Stimulated activated CD4-positive, alpha-beta T cell treated with anti-CD3 and anti-CD28 coated beads, Interleukin-12 subunit alpha, Interleukin-12 subunit beta, amount 100 ng/mL, for 4 hours (primary cell): ENCODE measurements at places on chromosomes 12 and 14.

GRCh38 chr14:40312296-40312695, 880.1 kb upstream of the FBXO33 start:
- no peak for DNase-seq

GRCh38 chr12:12378616-12379015, 21.7 kb downstream of the BORCS5 start:
- no peak for DNase-seq

DNA sequence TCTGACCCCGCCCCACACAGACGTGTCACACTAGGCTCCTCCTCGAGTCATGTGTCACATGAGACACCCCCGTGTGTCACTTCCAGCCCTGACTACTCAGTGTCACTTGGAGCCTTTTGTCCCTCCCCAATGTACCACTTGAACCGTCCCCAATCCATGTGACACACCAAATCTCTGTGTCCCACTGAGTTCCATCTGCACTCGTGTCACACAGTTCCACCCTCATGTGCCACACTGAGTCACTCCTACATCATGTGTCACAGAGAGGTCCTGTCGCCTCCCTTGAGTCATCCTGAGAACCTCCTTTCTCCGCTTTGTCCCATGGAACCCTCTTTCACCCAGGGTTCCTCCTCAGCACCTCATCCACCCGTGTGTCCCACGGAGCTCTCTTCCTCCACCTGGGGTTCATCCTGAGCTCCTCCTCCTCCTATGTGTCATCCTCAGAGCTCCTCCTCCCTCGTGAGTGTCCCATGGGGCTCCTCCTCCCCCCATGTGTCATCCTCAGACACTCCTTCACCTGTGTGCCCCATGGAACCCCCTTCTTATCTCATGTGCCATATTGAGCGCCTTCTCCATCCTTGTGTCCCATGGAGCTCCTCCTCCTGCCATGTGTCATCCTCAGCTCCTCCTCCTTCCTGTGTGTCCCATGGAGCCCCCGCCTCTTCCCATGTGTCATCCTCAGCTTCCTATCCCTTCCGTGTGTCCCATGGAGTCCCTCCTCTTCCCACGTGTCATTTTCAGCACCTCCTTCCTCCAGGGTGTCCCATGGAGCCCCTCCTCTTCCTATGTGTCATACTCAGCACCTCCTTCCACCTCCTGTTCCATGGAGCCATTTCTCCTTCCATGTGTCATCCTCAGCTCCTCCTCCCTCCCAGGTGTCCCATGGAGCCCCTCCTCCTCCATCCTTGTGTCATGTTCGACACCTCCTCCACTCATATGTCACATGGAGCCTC, 32.0 kb downstream of the RTL1 start:
- DNase-seq = no peak

DNA sequence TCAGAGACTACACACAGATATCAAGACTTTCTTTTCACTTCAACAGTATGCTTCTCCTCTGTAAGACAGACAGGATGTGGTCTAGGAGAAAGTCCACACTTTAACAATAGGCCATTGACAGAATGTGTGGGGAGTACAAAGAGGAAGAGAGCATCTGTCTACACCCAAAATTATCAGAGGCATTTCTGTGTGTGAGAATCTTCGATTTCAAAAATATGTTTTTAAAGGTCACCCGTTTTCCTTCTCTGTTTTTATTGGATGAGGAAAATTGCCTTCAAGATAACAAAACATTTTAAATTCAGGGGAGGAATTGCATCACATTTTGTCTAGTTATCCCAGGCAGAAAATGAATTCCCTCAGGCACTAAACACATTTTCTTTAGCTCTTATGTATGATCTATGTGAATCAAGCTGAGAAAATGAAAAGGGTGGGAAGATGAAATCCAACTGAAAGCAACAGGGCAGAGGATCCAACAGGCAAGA, 16.4 kb downstream of the NAV3 start:
- DNase-seq = no peak

DNA sequence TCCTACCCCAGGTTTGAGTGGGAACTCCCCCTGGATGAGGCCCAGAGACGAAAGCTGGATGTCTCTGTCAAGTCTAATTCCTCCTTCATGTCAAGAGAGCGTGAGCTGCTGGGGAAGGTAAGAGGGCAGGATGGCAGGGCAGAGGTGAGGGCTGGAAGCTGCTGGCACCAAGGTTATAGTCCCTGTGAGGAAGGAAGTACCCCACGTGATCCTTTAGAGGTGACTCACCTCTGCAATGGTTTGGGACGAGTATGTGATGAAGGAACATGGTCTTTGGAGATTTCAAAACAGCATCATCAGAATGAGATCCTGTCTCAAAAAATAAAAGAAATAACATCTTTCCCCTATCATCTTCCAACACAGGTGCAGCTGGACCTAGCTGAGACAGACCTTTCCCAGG, 9.2 kb upstream of the MYL6B start:
- no peak for DNase-seq

- DNase-seq = no peak
These were observed 444.0 kb upstream of the FLRT2 start for GRCh38 chr14:85085981-85086380.

- no peak for DNase-seq
These were observed 1.2 kb downstream of the TAPBPL start for GRCh38 chr12:6452944-6453630.

DNA sequence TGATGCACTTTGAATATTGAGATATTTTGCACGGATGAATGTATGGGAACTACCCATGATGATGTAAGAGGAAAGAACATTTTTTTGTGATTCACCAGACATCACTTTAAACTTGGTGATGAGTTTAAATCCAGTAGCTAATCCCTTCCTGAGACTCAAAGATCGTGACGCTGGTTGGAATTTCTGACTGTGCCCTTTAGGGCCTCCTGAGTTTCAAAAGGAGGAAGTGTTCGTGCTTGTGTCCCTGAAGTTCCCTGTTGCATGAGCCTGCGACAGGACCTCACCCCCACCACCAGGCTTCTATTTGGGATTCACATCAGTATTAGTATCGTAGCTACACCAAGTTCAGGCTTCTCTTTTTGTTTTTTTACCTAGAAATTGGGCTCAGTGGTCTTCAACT, 18.6 kb upstream of the RIN3 start:
- no peak for DNase-seq

GRCh38 chr12:74922117-74922516, 287.5 kb downstream of the KCNC2 start:
- no peak for DNase-seq

DNA sequence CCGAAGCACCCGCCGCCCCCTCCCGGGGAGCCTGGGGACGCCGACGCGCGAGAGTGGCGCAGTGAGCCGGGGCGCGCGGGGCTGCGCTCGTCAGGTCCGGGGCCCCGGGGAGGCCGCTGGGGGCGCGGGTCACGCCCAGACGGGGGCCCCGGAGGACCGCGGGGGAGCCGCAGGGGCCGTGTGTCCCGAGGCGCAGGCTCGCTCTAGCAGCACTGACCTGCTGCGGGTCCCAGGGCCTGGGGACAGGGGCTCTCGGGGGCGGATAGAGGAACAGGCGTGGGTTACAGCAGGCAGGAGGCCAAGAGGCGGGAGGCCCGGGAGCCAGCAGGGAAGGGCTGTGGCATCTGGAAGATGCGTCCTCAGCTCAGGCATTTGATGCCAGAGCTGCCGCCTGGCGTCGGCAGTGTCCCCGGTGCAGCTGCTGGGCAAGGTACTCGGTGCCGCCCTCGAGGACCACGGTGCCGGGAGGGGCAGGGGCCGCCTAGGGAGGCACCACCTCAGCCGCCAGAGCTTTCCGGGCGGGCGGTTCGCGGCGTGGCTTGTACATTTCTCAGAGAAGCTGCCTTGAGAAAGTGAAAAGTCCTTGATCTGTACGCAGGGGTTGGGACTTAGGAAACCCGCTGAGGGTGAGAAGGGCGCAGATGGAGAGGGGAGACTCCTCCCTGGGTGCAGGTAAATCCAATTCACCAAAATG, 1.2 kb downstream of the WNT5B start:
- DNase-seq = peak; percentile 15

- no peak for DNase-seq
These were observed 75.0 kb downstream of the KICS2 start for GRCh38 chr12:64147011-64147631.

DNA sequence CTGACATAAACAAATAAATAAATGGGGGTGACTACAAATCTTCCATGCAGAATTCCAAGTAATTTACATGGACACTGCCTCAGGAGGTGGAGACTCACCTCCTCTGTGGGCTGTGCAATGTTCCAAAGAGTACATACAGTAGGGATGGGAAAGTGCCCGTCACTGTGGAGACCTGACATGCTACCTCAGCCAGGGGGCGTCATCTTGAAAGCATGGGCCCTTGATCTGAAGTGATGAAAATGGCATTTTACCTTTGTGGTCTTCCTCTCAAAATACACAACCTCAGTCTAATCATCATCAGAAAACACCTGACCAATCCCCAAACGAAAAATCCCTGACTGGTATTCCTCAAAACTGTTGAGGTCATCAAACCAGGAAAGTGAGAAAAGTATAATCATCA, 48.4 kb downstream of the ANAPC7 start:
- no peak for DNase-seq

DNA sequence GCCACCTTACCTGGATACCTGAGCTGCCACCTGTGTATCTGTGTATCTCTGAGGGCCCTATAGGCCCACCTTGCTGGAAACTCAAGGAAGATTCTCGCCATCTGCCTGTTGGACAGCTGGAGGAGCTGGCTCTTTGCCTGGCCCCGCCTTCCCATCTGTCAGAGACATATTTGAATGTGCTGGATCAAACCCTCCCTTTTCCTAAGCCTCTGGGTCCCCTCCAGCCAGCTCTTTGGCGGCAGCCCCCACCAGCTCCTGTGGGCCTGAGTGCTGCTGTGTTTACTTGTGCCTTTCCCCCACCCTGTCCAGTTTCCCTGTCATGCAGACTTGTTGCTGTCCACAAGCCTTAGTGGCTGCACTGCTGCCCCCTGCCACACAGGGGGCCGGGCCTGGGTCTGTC, 55.9 kb upstream of the SRSF5 start:
- DNase-seq = no peak

DNA sequence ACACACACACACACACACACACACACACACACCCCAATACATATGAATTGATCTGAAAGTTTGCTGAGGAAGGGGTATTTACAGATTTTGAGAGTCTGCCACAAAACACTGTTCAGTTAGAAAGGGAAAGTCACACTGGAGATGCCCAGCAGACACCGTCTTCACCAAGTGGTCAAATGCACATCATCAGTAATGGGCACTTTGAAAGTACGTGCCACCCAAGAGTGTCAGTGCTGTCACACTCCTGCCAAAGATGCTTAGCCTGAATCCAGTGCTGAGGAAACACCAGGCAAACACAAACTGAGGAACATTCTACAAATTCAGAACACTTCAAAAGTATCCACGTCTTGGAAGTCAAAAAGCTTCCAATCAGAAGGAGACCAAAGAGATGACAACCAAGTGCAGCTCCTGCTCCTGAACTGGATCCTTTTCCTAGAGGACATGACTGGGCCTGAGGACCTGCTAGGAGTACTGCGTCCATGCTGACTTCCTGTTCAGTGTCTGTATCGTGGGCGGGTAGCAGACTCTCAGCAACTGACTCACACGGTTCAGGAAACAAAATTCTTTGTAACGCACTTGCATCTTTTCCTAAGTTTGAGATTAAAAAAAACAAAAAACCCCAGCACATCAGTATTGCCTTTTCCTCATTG, 18.6 kb downstream of the PSMC1 start:
- DNase-seq = peak; percentile 32

DNA sequence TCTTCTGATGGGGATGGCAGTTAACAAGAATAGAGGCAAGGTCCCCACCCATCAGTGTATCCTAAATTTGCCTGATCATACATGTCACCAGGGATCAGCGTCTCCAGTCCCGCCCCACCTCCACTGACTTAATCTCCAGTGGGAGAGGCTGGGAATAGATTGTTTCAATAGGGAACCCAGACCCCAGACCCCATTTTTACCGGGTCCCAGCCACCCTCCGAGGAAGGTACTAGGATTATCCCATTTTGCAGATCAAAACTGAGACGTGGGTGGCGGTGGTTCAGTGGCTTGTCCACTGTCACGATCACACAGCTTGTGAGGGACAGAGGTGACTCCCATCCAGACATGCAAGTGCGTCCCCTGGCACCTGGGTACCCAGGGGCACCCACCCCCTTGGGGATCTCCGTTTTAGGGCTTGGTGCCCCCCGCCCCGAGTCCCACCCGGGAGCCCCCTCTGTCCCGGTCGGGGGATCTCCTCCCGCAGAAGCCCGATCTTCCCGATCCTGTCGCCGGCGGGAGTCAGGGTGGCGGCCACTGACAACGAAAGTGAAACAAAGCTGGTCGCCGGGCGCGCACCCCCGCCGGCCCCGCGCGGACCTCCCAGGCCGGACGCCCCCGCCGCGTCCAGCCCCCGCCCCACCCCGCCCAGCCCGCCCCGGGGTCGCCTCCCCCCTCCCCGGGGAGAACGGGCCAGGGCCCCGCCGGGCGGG, 523 bp downstream of the WSB2 start:
- DNase-seq = no peak

DNA sequence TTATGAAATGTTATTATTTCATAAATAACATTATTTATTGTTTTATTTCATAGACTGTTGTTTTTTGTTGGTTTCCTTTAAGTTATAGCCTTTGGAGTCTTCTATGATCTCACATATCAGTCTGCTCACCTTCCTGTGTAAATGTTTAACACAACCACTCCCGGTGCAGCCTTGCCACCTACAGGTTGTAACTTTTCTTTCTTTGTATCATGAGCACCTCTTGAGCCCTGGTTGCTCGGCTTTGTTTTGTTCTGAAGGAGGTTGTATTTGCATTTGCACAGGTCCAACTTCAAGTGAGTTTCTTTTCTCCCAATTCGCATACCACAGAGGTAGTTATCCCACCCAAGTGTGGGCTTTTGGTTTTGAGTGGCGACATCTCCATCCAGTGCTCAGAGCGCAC, 121.4 kb downstream of the SLC15A4 start:
- DNase-seq = no peak

GRCh38 chr14:101957406-101958234, 6.8 kb upstream of the DYNC1H1 start:
- no peak for DNase-seq

GRCh38 chr12:33587354-33587753, 147.7 kb upstream of the SYT10 start:
- DNase-seq = no peak

DNA sequence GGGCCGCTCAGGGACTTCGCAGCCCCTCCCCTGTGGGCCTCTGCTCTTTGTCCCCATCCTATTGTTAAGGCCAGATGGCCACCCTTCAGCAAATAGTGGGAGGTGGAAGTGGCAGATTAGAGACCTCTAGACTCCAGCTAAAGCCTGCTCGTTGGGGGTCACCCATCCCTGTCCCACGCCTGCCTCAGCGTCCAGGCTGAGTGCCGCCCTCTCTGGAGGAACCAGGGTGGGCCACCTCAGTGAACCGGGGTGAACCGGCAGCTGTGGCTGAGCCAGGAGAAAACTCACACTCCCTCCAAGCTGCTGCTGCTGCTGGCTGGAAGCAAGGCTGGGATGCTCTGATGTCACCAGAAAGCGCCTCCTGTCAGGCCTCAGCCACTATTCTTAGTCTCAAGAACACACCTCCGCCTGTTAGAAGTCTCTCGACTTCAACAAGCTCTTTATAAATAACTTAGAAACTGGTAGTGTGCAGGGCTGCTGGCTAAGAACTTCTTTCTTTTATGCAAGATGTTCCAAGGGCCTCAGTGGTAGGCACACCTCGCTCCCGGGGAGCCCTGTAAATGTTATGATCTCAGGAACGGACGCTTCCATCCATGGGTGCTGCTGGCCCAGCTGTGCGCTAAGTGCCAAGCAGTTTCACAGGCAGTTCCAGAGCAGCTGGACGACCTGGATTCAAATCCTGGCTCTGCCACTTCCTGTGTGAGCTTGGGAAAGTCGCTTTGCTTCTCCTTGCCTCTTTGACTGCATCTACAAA, 19.8 kb upstream of the TESC start:
- DNase-seq = no peak
